ENCODE measurements at places on chromosomes 3 and 15.

- DNase-seq = no peak
These were observed 27.0 kb upstream of the CEMIP start for GRCh38 chr15:80752204-80752603.

DNA sequence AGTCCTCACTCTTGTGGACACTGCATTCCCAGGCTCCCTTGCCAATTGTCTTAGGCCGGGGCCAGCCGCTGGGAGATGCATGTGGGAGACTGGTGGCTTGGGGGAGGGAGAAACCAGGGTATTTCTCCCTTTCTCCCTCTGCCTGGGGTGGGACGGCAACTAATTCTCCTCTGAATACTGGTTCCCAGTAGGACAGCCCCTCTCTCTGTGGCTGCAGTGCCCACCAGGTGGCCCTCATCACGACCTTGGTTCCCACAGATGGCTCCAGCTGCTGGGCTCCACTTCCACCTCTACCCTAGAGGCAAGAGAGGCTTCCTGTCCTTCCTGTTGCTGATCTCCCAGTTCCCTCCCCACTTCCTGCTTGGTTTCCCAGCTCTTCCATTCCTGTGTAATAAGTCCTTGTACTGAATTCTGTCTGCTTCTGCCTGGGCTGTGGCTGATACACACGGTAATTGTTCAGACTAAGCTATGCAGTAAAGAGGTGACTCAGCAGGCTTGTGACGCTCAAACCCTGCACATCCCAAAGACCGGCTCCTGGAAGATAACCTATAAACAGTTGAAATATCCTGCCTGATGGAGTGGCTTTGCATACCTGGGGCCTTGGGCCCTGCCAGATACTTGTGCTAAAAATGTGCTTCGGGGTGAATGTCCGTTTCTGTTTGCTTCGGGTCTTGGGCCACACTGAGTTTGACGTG is 20.4 kb upstream of the COPG1 start:
- DNase-seq = no peak

- DNase-seq = no peak
These were observed 319.1 kb downstream of the OXSM start for GRCh38 chr3:26108846-26109489.

GRCh38 chr3:145015253-145015652 is 1043.6 kb downstream of the DIPK2A start:
- no peak for DNase-seq

- DNase-seq = no peak
These were observed 43.1 kb upstream of the HES1 start for GRCh38 chr3:194092881-194093301.

DNA sequence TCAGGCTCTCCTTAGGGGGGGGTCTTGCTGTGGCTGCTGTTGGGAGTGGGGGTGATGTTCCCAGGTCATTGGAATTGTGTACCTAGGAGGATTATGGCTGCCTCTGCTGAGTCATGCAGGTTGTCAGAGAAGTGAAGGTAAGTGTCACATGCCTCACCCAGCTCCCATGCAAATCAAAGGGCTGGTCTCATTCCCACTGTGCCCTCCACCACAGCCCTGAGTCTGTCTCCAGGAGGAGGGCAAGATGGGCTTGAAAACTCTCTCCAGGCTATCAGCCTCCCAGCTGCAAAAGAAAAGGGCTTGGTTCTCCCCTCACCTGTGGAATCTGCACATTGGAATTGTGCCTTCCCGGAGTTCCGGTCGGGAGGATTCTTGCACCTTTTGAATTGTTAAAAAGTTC is 580.5 kb downstream of the NSUN3 start:
- no peak for DNase-seq

DNA sequence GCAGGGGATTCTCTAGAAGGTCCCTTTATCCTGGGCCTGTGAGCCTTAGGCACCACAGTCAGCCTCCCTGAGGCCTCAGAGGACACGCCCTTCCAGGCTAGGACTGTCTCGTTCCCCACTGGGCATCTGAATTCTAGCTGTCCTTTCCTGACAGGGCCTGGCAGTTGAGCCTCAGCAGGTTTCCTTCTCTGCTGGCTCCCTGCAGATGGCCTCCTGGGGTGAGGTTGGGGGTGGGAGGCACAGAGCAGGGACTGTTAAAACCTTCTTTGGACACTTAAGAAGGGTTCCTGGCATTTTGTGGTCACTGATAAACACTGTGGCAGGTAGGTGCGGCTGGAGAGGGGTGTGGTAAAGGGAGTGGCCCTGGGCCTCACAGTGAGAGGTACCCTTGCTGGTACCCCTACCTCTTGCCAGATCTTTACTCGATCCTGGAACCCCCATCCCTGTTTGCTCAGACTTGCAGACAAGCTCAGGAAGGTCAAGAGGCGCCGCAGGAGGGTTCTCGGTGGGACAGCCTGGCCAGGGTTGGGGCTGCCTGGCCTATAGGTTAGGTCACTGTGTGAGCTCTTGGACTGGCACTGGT is 8.5 kb downstream of the CLK3 start:
- DNase-seq = no peak

- DNase-seq = no peak
These were observed 4.7 kb downstream of the RRP9 start for GRCh38 chr3:51937014-51937413.

- DNase-seq = no peak
These were observed 40.0 kb upstream of the MCF2L2 start for GRCh38 chr3:183468424-183468823.

- peak; percentile 40 for DNase-seq
These were observed 51.8 kb downstream of the KLHL6 start for GRCh38 chr3:183503746-183504145.

DNA sequence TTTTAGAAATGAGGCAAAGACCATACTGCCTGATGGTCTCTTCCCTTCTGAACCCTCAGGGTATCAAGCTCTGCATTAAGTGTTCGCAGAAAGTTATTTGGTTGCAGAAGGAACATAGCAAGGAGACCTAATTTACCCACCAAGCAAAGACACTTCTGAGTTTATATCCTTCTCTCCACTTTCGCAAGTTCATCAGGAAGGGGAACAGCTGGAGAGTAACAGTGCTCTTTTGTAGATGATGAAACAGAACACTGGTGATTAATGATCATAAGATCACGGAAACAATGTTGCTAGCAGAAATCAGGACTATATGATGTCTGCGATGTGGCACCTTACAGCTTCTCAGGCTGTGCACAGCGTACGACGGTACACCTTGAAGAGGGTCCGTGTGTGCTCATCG is 62.1 kb downstream of the NCEH1 start:
- DNase-seq = no peak

GRCh38 chr15:75153087-75153486 is 48.6 kb upstream of the C15orf39 start:
- no peak for DNase-seq

DNA sequence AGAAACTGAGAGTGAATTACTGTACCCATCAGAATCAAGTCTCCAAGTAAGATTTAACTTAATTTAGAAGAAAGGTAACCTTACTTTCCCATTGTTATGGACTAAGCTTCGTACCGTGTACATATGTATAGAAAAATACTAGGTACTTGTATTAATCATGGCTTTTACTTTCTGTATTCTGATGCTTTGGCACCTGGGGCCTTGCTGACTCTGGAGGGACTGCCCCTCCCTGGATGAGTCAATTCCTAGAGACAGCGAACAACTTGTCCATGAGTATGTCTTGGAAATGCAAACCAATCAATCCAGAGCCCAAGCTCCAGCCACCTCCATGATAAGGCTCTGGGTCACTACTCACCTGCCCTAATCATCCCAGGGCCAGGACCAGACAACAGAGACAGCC is 50.0 kb upstream of the DGKG start:
- no peak for DNase-seq

DNA sequence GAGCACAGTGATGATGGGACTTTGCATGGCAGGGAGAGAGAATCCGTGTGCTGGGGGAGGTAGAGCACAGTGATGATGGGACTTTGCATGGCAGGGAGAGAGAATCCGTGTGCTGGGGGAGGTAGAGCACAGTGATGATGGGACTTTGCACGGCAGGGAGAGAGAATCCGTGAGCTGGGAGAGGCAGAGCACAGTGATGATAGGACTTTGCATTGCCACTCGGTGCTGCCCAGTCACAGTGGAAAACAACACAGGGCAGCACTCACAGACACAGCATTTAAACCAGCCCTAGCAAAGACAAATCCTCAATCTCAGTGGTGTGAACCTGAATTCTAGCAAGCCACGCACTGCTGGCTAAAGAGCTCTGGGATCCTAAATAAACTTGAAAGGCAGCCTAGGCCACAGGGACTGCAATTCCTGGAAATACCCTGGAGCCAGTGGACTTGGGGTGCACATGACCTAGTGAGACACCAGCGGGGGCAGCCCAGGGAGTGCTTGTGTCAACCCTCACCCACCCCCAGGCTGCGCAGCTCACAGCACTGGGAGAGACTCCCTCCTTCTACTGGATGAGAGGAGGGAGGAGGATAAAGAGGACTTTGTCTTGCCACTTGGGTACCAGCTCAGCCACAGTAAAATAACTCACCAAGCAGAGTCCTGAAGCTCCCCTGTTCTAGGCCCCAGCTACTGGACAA is 23.4 kb upstream of the TNK2 start:
- DNase-seq = no peak

GRCh38 chr3:156144060-156144459 is 23.7 kb downstream of the KCNAB1 start:
- DNase-seq = no peak

GRCh38 chr3:139519998-139520737 is 19.4 kb downstream of the RBP1 start:
- no peak for DNase-seq

All from neural progenitor cell (in vitro differentiated cells).